Ascending aorta (tissue), 2 donors: ENCODE measurements at places on chromosomes 1 and 21.

DNA sequence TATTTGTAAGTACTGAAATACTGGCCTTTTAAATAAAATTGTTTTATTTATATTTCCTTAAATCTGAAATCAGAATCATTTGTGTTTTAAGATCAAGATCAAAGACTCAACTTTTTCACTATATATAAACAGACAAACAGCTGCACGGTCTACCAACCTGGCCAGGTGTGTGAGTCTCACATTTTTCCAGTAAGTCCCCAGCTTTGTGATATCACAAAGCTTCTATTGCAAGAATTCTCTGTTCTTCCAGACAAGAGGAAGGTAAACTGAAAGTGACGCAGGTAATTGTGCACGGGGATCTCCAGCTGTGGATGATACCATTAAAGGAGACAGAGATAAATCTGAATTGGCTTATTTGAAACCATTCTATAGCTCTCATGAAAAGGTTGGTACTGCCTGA lies 41.2 kb upstream of the CYP2J2 start:
- DNase-seq, result no peak

DNA sequence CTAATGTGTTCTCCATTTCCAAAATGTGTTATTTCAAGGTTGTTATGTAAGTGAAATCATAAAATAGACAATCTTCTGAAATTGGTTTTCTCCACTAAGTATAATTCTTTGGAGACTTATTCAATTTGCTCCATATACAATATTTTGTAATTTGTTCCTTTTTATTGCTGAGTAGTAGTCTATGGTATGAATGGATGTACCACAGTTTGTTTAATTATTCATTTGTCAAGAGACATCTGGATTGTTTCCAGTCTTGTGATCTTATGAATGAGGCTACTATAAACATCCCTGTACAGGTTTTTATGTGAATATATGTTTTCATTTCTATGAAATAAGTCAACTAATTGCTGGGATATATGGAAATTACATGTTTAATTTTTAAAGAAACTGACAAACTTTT lies 652.6 kb upstream of the PLXNA2 start:
- DNase-seq, result no peak

GRCh38 chr1:150922519-150922975 lies 3.6 kb upstream of the SETDB1 start:
- peak; percentile 83 for DNase-seq

- DNase-seq, result no peak
Measured at GRCh38 chr1:83086346-83086745, 912.6 kb downstream of the TTLL7 start.

- no peak for DNase-seq
Measured at GRCh38 chr1:244128591-244129383, 77.7 kb downstream of the ZBTB18 start.

DNA sequence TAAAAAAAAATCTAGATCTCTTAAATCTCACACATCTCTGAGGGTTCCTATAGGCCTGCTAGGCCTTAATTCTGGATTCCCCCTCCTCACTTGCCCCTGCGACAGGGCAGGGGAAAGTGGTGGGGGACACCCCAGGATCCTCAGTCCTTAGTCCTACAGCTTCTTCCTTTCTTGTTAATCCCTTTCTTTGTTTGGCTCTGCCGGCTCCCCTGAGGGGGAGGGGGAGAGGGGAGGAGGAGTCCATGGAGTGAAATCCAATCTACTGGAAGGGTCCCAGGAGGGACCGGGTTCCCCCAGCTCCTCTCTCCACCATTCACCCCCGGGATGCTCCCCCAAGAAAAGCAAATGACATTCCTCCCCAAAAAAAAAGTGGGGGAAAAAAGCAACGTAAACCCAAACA lies 8.5 kb downstream of the MEX3A start:
- DNase-seq, result no peak

DNA sequence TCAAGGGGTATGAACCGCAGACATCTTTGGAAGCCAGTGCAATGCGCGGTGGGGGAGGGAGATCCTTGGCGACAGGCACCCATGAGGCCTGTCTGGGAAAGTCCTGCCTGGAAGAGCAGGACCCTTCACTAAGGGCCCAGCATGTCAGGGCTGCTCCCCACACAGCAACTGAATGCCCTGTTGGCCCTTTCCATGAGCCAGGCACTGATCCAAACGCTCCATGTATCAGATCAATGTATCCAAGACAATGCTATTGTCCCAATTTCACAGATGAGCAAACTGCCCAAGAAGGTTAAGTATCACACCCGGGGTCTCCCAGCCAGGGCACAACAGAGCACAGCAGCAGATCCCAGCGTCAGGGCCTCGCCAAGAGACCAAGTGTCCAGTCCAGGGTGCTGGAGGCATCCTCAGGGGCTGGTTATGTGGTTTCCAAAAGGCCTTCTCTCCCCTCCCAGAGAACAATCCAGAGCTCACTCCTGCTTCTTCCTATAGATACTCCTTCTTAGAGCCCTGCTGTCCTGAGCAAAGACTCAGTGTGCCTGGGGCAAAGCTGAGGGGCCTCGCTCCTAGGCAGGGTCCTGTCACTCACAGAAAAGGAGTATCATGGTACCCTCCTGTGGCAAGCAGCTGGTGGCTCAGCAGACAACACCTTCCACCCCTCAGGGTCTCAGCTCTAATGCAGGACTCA lies 328.0 kb downstream of the NPHP4 start:
- no peak for DNase-seq

DNA sequence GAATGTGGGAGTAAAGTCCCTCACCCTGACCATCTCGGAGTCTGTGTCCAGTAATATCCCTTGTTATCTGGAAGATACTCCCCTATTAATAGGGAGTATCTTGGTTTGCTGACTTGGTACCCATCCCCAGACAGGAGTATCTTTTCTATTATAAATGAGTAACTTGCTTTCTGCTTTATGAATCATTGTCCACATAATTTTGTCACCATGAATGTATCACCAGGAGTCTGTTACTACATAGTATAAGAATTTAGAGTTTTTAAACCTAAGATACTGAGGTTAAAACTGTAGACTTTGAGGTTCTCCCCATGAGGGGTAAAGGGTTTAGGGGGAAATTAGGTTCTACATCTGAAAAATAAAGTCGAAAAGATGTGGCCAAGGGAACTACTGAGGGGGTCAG lies 175.6 kb downstream of the FCRL5 start:
- no peak for DNase-seq

DNA sequence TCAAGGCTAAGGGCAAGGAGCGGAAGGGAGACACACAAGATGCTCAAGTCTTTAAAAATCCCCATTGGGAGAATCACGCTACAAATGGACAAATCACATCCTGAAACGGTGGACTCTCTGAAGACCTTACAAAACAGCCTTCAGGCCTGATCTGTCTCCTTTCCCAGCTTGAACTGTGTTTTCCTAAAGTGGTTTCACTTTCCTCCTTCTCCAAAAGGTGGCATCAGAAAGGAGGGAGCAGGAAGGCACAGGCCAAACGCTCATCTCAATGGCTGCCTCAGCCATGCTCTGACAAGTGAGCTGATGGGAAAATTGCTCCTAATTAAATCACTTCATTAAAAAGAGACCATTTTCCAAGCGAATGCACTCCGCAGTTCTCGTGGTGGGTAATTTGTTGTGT lies 47.7 kb downstream of the UTP25 start:
- no peak for DNase-seq

DNA sequence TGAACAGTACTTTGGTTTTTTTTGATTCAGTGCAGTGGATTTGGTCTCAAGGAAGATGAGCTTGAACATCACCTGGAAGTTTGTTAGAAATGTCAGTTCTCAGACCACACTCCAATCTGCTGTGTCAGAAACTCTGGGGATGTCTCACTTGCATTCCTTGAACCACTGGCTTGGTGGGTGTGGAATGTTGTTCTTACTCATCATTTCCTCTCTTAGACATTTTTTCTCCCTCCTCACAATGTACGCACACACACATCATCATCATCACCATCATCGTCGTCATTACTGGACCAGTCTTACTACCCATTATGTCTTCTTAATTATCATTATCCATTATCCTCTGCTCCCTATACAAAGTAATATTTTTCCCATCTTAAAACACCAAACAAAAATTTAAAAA lies 91.9 kb upstream of the KCNK2 start:
- DNase-seq, result no peak

DNA sequence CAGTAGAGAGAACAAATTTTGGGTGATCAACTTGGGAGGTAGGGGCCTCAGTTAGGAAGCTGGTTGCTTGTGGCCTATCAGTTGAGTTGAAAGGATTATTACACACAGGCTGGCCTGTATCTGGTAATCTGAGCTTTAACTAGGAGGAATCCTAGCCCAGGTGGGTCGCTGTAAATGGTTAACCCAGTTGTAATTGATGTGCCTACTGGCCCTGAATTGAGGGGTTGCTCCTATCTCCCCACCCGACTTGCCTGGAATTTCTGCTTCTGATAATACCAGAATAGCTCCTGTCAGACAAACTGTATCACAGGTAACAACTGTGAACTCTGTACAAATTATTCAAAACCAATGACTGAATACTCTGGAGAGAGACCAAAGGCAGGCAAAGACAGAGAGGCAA lies 210.4 kb upstream of the RUNX1 start:
- DNase-seq, result no peak

DNA sequence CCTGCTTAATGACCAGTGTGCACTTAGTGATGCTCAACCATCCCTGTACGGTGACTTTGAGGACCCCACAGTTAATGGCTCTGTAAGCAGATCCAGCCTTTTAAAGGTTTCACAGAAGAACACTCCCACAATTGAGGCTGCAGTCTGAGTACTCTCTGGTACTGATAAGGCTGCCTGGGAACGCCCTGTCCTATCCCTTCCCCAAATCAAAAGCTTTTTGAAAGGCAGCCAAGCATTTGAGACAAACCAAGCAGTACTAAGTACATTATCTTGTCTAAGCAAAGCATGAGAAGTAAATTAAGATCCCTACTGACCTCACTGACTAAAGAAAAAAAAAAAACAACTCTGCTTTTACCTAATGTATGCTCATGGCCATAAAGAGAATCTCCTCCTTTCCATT lies 60.7 kb downstream of the SH3GLB1 start:
- DNase-seq, result no peak

- DNase-seq, result no peak
Measured at GRCh38 chr1:217343907-217344306, 287.0 kb downstream of the GPATCH2 start.

- DNase-seq, result no peak
Measured at GRCh38 chr1:43671626-43672330, 21.8 kb downstream of the KDM4A start.

GRCh38 chr1:23251812-23252211 lies 34.5 kb upstream of the HTR1D start:
- no peak for DNase-seq
